ENCODE measurements at places on chromosomes 1 and 21.
A peak's percentile ranks its signal among the peaks of the same experiment; 100 is the strongest.

- no peak for DNase-seq
Observed at GRCh38 chr1:60745484-60745883, 336.9 kb upstream of the NFIA start.

- DNase-seq = no peak
Observed at GRCh38 chr1:205842229-205842628, 7.7 kb downstream of the PM20D1 start.

DNA sequence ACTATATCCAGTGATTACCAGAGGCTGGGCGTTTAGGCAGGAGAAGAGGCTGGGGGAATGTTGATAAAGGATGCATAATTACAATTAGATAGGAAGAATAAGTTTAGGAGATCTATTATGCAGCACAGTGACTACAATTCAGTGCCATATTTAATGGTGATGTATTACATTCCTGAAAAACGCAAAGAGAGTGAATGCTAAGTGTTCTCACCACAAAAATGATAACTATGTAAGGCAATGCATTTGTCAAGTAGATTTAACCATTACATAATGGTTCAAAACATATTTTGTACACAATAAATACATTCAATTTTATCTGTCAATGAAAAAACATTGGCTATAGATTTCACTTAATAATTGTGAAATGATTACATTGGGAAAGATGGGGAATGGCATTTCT is 548.9 kb downstream of the NUF2 start:
- DNase-seq = no peak

DNA sequence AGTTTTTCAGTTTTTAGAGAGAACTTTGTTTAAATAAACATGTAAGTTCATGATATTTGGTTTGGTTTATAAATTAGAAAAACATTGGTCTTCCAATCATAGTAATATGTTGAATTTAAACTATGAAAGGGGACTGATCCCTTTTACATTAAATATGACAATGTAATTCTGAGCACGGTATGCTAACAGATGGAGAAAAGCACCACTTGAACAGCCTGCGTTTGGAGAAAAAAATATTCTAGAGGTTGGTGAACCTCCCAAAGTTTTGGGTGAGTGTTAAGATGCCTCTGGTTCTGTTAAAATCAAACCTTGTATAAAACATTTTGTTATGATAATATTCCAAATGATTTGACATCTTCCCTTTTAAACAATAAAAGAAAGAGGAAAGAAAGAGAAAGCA is 123.9 kb downstream of the SDCCAG8 start:
- DNase-seq = no peak

GRCh38 chr1:159188375-159188788 is 16.3 kb upstream of the ACKR1 start:
- DNase-seq = no peak

- DNase-seq = no peak
Observed at GRCh38 chr1:64388336-64388735, 81.6 kb upstream of the CACHD1 start.

- no peak for DNase-seq
Observed at GRCh38 chr1:201750934-201751333, 78.0 kb upstream of the IPO9 start.

- DNase-seq = no peak
Observed at GRCh38 chr1:74623716-74624115, 49.9 kb downstream of the ERICH3 start.

- DNase-seq = peak; percentile 81
Observed at GRCh38 chr1:155981266-155982088, 3.1 kb upstream of the ARHGEF2 start.

DNA sequence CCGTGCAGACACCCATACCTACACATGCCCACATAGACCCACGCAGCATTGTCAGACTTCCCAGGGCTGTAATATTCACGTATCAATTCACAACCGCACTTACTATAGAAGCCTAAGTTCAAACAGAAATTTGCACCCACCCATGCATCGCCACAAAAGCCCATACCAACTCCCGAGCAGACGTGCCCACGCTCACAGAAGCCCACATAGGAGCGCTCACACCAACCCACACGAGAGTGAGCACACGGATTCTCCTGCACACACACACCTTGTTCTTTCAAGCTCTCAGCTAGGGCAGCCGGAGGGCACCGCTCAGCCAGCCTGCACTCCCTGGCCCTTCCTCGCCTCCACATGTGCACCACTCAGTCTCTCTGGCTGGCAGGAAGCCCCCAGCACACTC is 4.6 kb downstream of the MFAP2 start:
- DNase-seq = no peak

DNA sequence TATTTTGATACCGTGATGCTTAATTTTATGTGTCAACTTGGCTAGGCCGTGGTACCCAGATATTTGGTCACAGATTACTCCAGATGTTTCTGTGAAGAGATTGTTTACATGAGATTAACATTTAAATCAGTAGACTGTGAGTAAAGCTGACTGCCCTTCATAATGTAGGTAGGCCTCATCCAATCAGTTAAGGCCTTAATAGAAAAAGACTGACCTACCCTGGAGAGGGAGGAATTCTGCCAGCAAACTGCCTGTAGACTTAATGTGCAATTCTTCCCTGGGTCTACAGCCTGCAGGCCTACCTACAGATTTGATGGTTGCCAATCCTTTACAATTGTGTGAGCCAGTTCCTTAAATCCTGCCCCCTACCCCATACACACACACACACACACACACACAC is 4.3 kb downstream of the SETSIP start:
- DNase-seq = no peak

- no peak for DNase-seq
Observed at GRCh38 chr1:20076223-20076622, 6.2 kb downstream of the PLA2G5 start.

DNA sequence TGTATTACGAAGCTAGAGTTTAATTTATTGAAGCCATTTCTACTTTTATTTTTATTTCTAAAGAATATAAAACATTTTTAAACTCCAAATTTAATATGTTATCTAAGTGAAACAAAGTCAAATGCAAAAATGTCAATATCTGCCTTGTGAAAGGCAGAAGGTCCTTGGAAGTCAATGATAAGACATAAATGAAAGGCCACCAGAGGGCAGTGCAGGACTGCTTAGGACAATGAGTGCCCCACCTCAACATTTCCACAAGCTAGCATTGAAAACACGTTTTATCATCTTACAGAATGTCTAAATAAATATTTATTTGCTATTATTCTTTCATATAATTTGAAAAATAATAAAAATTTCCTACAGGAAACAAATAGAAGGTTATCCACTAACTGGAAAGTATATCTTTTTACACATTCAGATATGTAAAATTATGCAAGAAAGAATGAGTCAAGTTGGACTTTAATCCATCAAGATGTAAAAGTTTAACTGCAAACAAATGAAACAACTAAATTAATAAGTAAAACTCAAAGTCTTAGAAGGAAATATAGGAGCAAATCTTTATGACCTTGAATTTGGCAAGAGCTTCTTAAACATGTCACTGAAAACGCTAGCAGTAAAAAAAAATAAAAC is 140.1 kb upstream of the FMN2 start:
- DNase-seq = peak; percentile 32

DNA sequence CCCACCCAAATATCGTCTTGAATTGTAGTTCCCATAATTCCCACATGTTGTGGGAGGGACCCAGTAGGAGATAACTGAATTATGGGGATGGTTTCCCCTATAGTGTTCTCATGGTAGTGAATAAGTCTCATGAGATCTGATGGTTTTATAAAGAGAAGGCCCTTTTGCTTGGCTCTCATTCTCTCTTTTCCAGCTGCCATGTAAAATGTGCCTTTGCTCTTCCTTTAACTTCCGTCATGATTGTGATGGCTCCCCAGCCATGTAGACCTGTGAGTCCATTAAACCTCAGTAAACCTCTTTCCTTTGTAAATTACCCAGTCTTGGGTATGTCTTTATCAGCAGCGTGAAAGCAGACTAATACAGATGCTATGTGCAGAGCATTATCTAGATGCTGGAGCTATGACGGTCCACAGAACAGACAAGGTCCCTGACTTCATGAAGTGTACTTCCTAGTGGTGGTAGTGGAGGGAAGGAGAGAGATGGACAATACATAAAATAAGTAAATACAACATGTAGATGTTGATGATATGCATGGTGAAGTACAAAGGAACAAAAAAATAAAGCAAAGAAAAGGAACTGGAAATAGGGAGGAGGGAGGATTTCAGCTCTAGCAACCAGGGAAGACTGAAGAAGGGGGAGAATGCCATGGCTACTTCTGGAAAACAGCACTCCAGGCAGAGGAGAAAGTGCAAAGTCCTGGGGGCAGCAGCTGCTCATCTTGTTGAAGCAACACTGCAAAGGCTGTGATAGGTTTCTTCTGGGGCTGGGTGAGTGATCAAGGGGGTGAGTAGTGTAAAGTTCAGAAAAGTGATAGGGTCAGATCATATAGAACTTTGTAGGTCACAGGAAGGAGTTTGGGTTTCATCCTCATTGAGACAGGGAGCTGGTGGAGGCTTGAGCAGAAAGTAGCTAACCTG is 6.8 kb upstream of the RCAN1 start:
- DNase-seq = no peak

All from CD4-positive, CD25-positive, alpha-beta regulatory T cell (primary cell).